ENCODE measurements at places on chromosomes 13 and 19.

DNA sequence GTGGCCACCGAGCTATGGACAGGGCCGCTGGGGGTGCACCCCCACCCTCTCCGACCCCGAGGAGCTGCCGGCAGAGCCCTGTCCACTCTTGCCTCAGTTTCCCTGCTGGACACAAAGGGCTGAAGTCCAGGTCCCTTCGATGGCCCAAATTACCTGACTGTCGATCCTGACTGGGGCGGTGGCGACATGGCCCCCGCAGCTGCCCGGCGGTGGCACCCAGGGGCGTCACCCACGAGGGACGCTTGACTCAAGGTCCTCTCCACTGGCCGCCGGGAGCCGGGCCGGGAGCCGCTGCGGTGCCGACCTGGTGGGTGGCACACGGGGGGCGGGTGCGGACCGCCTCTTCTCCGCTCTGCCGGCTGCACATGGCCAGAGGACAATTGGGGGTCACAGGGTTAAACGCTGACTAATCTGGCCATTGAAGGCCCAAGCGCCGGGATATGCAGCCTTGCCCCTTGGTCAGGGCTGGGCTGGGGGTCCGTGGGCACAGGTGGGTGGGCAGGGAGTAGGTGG, 16.4 kb downstream of the ARID3A start:
- no peak for DNase-seq

- DNase-seq = no peak
These were observed 77.3 kb upstream of the KL start for GRCh38 chr13:32938907-32939306.

DNA sequence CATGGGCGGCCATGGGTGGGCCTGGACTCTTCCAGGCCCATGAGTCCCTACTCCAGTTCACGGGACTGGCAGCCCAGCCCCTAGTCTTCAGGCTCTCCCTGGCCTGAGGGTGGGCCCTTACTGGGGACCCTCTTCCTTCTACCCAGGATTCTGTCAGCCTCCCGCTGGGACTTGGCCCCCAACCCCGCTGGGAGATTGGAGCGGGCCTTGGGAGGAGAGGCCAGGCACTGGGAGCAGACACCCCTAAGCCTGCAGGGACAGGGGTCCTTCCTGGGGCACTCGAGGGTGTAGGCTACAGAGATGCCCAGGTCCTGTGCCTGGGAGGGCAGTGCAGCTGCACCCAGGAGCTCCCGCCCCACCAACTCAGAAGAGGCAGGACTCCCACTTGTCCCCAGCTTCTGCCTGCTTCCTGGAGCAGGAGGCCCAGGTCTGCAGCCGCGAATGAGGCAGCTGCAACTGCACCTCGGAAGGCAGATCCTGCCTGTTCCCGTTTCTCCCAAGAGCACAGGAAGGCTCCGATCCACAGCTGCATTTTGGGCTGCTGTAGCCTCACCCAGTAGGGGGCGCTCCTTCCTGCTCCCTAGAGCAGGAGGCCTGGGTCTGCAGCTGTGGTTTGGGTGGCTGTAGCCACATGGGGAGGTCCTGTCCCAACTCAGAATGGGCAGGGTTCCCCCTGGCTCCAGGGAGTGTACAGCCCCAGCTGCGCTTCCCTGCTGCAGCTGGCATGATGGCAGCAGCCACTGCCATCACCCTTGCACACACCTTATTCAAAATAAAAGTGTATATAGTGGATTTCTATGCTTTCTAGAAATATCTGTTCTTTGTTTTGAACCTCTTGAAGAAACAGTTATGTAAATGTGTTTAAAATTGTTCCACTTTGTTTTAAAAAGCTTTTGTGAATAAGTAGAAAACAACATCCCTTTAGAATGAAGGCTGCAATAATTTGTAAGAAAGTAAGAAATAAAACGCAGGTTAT, 46.8 kb downstream of the TEX26 start:
- DNase-seq = no peak

- DNase-seq = no peak
These were observed 32.4 kb upstream of the EIF3G start for GRCh38 chr19:10152100-10152499.

DNA sequence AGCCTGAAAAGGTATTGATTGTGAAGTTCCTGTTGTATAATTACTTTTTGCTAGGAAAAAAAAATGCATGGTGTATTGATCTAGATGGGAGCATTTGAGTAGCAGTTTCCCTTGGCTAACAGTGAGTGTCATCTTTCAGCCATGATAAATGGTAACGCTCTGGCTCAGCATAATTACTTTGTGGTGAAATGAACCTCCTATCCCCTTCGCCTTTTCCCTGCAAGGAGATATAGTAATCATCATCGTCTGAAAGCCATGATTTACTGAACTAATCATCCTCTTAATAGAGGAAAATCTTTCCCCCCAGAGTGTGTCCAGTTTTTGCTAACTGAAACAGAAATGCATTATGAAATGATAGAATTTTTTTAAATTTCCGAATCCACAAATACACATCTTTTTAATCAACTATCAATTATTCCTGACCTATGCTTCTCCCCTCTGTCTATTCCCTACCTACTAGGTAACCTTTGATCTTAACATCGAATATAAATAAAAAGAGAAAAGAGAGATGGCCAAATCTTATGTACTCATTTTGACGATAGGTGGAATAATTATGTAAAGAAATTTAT, 88.7 kb downstream of the MAB21L1 start:
- no peak for DNase-seq

DNA sequence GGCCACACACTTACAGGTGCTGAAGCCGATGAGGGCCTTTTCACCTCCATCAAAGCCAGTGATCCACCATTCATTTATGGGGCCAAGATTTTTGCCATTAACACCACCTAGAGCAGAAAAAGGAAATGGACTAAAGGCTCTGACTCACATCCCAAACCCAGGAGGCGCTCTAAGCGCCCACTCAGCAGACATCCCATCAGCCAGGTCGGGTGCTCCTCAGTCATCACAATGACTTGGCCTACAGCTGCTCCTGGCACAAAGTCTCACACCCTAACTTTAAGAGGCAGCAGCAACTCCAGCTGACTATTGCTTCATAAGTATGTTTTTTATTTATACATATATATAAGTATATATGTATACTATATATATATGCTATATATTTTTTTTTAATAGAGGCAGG, 36.1 kb upstream of the EIF3G start:
- no peak for DNase-seq

DNA sequence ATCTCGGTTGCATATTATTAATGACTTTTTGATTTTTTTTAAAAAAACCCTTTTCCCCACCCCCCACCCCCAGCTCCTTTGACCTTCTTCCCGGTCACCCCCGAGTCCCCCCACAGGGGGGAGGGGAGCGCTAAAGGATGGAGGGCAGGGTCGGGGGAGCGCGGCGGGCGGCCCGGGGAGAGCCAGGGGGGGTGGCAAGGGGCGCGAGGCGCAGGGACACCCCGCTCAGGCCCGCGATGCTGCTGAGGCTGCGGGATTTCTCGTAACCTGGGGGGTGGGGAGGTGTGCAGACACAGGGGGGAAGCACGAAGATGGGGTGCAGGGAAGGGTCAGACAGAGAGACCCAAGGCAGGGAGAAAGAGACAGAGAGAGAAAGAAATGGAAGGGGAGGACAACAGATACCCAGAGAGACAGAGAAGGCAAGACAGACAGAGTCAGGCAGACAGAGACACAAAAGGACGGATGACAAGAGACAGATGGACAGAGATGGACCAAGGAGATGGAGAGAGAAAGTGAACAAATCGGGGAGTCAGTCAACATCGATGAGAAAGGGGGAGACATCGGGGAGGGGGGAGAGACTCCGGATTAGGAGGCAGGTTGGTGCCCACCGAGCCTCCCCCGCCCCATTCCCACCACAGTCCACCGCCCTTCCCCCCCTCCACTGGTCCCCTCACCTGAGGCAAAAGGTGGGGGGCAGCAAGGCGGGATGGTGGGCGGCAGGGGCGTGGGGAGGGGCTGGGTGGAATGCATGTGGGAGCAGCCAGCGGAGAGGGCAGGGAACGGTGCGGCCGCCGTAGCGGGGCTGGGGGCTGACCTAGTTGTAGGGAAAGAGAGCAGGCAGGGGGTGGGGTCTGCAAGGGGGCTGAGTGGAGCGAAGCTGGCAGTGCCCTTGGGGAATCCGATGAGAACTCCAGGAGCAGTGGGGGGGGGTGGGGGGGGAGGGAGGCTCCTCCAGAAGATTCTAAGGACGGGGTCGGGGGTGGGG, 14.2 kb downstream of the KCNC3 start:
- no peak for DNase-seq

DNA sequence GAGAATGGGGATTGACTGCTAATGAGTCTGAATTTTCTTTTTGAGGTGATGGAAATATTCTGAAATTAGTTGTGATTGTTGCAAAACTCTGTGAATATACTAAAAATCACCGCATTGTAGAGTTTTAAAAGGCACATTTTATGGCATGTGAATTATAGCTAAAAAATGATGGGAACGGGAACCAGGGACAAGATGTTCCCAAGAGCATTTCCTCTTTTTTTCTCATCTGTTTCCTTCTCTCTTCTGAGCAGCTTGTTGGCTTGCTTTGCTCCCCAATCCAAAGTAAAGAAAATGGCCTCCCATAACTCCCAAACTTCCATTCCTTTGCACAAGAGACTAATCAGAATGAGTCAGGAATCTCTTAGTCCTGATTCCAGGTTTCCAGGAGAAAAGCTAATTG, 459.2 kb downstream of the TSHZ3 start:
- no peak for DNase-seq

DNA sequence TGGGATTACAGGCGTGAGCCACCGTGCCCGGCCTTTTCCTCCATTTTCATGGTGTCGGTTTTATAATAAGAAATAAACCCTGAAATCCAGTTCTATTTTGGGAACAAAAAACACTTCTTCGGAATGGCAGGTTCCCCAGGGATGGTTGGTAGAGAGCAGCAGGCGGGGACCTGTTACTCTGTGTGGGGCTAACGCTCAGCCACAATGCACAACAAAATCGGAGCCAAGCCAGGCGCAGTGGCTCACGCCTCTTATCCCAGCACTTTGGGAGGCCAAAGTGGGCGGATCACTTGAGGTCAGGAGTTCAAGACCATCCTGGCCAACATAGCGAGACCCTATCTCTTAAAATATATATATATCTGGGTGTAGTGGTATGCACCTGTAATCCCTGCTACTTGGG, 5.7 kb downstream of the TBXA2R start:
- no peak for DNase-seq

DNA sequence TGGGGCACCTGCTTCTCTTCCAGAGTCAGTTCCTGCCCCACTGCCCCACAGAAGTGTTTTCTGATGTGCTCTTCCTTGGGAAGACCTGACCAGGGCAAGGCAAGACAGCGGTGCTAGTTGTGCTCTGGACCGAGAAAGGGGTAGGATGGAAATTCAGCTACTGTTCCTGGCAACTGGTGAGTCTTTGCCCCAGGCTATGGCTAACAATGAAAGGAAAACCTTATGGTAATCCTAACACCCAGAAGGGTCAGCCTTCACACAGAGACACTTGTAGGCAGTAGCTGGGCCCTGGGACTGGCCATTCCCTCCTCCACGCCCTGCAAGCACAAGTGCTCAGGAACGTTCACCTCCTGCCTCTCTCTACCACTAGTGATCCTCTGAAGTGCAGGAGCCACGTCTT, 9.6 kb upstream of the CYSLTR2 start:
- DNase-seq = no peak

DNA sequence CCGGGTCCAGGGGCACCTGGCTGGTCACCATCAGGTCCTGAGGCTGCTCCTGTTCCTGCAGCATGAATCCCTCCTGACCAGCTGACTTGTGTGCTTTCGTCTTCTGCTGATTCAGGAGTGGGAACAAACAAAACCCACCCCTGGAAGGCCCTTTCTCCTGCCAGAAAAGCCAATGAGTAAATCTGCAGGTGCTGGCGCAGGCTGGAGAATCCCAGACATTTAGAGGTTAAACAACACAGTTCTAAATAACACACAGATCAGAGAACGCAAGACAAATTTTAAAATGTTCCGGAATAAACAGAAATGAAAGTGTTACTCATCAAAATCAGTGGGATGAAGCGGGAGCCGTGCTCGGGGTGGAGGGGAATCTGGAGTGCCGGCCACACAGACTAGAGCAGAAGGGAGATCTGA, 60.6 kb upstream of the C13orf46 start:
- DNase-seq = no peak

- DNase-seq = no peak
These were observed 26.3 kb downstream of the SIPA1L3 start for GRCh38 chr19:37932985-37933936.

GRCh38 chr13:77701305-77701704, 3.8 kb downstream of the SLAIN1 start:
- no peak for DNase-seq

DNA sequence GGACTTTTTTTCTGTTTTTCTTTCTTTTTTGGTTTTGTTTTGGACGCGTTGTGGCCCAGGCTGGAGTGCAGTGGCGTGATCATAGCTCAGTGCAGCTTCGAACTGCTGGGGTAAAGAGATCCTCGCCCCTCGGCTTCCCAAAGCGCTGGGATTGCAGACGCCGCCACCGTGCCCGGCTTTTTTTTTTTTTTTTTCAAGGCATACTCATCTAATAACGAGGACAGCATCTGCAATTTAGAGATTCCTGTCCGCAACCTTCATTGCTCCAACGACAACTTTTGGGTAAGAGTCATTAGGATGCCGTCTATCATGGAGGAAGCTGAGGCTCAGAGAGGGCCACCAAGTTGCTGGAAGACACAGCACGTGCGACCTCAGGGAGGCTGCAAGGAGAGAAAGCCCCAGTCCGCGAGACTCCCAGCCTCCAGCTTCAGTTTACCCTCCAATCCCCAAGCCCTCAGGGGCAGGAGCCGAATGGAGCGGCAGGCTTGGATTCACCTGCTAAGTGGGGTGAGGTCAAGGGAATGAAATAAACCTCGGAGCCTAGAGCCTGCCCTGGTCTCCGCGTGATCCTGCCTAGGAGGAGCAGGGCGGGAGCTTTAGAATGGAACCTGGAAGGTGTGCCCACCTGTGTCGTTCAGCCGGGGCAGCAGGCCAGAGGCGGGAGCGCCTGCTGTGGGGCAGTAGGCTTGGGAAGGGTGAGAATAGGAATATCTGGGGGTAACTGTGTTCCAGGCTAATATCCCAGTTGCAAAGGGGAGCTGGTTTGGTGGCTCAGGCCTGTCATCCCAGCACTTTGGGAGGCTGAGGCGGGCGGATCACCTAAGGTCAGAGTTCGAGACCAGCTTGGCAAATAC, 676 bp upstream of the POLRMT start:
- DNase-seq = no peak

- DNase-seq = peak; percentile 57
These were observed 16.4 kb downstream of the CCDC124 start for GRCh38 chr19:17948931-17949930.

GRCh38 chr13:98658131-98658530, 81.2 kb upstream of the STK24 start:
- DNase-seq = no peak

GRCh38 chr19:16084067-16084685, 7.9 kb downstream of the TPM4 start:
- DNase-seq = no peak

DNA sequence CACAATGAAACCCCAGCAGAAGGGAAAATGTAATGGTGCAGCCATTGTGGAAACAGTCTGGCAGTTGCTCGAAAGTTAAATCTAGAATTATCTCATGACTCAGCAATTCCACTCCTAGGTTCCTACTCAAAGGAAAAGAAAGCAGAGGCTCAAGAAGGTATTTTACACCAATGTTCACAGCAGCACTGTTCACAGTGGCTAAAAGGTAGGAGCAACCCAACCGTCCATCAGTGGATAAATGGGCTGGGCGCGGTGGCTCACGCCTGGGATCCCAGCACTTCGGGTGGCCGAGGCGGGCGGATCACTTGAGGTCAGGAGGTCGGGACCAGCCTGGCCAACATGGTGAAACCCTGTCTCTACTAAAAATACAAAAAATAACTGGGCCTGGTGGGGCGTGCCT, 25.9 kb downstream of the ZFR2 start:
- DNase-seq = no peak

- no peak for DNase-seq
These were observed 62.6 kb downstream of the ALOX5AP start for GRCh38 chr13:30797847-30798535.

Measured in GM13977 (cell line).